ENCODE measurements at places on chromosomes 3 and 15. TPM values are rescaled to one million over a fixed set of nuclear protein-coding genes. Genes with fewer than 3 reads are reported as not detected.

Gene UCN2
- 4.7 TPM for polyA plus RNA-seq

Gene GMPPB
- polyA plus RNA-seq: 13.2 TPM

Gene ZNF860
- 0.52 TPM for polyA plus RNA-seq

Gene MNS1
- 3.4 TPM for polyA plus RNA-seq

Gene NDN
- polyA plus RNA-seq: 21.5 TPM

Measured in thymus (tissue), 14 donors.